ENCODE measurements at places on chromosomes 4 and X.
A peak's percentile ranks its signal among the peaks of the same experiment; 100 is the strongest.

GRCh38 chr4:10013722-10014121 is 7.6 kb downstream of the SLC2A9 start:
- DNase-seq, result no peak

DNA sequence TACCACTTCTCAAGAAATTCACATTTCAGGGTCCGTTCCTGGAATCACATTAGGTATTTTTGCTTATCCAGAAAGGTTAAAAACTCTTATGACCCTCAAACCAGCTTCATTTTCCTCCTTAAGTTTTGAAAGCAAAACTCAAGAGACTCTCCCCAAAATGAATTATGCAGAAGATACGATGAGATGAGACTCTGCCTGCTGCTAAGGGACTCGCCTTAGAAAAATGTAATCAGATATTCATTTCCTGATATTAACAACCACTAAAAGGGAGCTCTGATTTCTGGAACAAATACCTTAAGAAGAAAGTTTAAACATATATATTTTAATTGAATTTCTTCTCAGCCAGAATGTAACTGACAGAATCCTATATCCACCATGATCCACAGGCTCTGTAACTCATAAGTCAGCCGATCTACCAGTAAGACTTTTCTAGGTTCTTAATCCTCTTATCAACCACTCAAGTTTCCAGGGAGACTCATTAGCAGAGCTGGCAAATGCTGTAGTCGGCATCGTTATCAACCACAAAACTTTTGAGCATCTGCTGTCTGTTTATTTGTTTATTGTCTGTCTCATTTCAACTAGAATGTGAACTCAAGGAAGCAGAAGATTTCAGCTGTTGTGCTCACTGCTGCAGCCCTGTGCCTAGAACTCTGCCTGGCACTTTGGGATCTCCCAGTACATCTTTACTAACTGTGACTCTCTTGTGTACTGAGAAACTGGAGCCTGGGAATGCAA is 112.5 kb downstream of the LDB2 start:
- DNase-seq, result peak; percentile 26

DNA sequence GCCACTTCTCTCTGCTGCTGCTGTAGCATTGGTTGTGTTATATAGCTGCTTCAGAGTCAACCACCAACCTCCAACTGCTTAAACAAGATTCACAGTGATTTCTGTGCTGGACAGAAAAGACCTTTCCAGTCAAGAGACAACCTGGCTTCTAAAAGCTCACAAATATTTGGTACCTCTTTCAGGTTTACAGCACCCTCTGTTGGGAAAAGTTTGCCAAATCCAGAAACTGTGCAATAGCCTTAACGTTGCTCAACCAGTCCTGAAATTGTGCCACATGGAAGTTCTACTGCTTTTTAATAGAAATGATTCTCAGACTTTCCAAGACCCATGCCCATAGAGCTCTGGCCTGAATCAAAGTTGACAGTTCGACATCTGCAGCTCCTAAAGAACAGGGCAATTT is 842.1 kb upstream of the HTR2C start:
- peak; percentile 0 for DNase-seq

DNA sequence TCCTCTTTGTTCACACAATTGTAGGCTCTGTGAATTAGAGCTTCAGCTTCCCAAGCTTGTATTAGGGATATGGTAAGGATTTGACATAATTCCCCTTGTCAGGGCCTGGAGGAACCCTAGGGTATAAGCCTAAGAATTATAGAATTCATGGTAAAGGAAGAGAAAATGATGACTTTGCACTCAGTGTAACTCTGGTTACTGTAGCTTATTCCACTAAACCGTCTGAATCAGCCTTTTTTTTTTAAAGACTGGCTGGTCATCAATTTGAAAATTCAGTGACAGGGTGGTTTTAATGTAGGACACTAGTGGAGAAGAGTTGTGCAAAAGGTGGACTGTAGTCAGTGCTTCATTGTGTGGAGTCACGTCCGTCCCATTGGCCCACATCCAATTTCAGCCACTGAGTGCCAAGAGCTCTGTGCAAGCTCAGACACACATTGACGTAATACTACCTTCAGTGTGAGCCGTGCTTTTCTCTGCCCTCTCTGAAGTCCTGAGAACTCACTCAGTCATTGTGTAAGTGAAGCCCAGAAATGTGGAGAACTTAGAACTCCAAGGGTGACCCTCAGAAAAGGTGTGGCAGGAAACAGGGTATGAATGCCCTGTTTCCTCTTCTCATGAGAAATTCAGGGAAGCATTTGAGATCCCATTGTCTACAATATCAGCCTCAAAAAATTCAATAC is 449.8 kb downstream of the C4orf33 start:
- no peak for DNase-seq

DNA sequence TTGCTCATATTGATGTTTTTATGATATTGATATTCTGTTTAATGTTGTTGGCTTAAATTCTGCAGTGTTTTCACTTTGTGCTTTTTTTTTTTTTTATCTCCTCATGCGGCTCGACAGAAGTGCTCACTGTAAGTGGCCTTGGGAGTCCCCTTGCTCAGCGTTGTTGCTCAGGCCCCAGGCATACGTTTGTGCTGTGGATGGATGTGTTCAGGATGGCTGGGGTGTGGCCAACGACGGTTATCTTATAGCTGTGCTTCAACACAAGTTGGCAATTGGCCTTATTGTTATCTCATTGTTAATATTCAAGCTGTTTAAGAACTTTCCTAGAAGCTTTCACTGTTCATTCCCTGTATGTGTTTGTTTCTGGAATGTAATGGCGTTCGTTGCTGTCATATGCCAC is 36.4 kb upstream of the CLCN4 start:
- no peak for DNase-seq

DNA sequence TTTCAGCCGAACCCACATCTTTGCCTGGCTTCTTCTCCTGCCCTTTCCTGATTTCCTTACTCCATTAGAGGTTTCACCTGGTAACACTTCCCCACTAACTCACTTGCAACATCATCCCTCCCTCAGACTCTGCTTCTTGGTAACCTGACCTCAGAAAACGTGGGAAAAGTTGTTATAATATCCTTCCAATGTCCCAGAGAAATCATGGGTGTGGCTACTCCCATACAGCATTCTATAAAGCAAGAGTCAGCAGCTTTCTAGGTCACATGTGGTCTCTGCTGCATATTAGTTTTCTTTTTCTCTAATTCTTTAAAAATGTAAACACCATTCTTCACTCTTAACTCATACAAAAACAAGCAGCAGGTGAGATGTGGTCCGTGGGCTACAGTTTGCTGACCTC is 283.1 kb upstream of the MAOA start:
- DNase-seq, result no peak

GRCh38 chr4:4875147-4875546 is 15.7 kb downstream of the MSX1 start:
- DNase-seq, result no peak

GRCh38 chr4:177492022-177492421 is 49.8 kb upstream of the AGA start:
- DNase-seq, result no peak

DNA sequence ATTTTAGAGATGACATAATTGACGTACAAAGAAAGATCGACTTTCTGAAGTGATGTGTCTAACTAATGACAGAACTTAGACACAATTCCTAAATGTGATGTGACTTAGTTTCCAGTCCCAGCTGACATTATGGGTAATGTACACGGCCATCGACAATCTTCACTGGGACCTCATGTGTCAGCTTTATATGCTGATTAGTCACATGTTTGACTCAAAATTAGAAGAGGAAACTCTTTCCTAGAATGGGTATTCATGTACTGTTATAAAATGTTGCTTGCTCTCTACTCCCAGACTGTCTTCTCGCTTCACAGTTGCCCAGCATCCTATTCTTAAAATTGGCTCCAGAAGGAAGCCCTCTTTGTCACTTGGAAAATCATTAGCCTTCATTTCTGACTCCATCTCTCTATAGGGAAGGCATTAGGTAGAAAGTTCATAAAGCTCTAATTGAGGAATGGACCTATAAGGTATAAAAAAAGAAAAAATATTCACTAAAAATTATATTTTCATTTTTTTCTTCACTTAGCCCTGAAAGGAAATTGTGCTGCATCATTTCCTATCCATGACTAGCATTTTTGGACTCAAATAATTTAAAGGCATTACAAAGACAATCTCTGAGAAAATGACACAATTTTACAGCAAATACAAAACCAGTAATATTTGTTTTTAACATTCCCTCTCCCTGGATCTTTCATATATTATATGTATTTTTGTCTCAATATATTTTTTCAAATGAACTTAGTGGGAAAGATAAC is 554.6 kb downstream of the INPP4B start:
- DNase-seq, result no peak

- peak; percentile 47 for DNase-seq
These were observed 19.7 kb downstream of the FBXW7 start for GRCh38 chr4:152516156-152516555.

GRCh38 chr4:145808021-145808650 is 128.2 kb downstream of the C4orf51 start:
- DNase-seq, result peak; percentile 92

- no peak for DNase-seq
These were observed 165.2 kb downstream of the IL15 start for GRCh38 chr4:141801558-141801957.

All from fibroblast of skin of scalp (primary cell).